D721Med (cell line): ENCODE measurements at places on chromosomes 4 and X.

DNA sequence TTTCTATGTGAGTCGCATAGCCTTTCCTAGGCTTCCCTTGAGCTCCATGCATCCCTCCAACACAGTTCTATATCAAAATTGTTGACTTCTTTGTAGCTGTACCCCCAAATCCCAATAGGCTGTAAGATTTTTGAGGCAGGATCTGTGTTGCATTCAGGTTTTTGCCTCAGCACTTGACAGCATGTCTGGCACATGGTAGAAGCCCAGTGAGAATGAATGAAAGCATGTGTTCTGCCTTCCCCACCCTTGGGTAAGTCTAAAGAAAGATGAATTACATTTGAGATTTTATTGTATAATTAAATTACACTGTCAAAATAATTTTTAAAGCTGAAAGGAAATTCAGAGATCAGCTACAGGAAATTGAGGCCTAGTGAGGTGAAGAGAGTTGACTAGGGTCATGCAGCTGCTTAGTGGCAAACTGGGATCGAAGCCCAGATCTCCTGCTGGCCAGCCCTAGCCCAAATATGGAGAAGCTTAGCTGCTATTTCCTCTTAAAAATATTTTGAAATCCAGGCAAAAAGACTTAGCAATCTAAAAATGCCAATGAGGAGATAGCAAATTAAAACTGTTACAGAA is 122.5 kb downstream of the SPATA18 start:
- DNase-seq: no peak

- no peak for DNase-seq
These were observed 20.4 kb downstream of the DOK7 start for GRCh38 chr4:3483471-3483921.

- DNase-seq: no peak
These were observed 75.9 kb downstream of the SLC9A7 start for GRCh38 chrX:46683048-46683447.

DNA sequence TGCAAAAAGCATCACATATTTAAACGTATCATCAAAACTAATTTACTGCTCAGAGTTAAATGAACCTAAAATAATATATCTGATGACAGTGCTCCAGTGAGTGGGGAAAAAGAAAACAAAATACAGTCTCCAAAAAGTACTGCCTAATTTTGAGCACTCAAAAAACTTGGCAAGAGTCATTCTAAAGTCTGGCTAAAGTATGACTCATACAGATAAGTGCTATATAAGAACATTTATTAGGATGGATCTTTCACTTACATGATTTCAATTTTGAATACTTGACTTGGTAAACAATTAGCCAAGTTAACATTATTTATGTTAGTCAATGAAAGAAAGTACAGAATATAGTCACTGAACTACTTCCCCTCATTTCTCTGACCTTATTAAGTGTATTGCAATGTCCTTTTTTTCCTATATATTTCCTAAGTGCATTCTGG is 27.2 kb downstream of the FBXO8 start:
- DNase-seq: no peak

- DNase-seq: no peak
These were observed 459.9 kb upstream of the AMOT start for GRCh38 chrX:113300580-113300979.

GRCh38 chr4:149521611-149522425 is 293.8 kb downstream of the IQCM start:
- DNase-seq: no peak

- DNase-seq: no peak
These were observed 130.7 kb downstream of the TSPAN5 start for GRCh38 chr4:98527534-98528269.

- DNase-seq: no peak
These were observed 29.9 kb upstream of the CLCN4 start for GRCh38 chrX:10126834-10127233.

DNA sequence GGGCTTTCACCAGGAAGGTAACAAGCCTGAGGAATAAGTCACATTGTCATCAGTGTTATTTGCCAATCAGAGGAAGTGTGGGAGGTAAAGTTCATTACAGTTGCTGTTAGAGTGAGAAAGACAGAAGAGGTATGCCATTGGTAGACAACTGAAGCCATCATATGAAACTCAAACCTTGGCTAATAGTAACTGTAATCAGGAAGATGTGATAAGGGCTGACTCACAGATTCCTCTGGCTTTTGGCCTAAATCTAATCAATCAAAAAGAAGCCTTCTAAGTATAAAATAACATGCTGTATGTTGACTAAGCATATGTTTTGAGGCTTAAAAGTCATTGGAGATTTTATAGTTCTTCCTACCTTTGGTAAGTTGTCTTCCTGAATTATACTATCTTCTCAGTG is 242.8 kb downstream of the PCDH7 start:
- DNase-seq: no peak

- no peak for DNase-seq
These were observed 36.0 kb downstream of the BST1 start for GRCh38 chr4:15738877-15739276.

- DNase-seq: no peak
These were observed 47.7 kb upstream of the MAN2B2 start for GRCh38 chr4:6527259-6527658.

GRCh38 chr4:152886201-152886600 is 49.9 kb upstream of the FHDC1 start:
- no peak for DNase-seq

- DNase-seq: no peak
These were observed 159.4 kb downstream of the TRAM1L1 start for GRCh38 chr4:116925900-116926457.

DNA sequence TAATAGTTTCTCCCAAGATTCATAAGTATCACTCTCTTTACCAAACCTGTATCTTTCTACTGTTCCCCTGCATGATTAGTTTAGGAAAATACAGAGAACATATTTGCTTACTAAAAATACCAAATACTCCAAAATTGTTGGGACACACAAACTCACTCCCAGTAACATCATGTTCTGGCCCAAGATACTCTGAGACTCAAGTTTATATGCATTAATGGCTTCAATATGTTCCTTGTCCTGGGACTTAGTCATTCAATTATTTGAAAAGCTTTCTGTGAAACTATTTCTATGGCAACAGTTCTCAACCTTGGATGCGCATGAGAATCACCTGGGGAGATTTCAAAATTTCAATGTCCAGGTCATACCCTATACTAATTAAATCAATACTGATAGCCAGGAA is 138.9 kb upstream of the PTCHD1 start:
- DNase-seq: no peak

DNA sequence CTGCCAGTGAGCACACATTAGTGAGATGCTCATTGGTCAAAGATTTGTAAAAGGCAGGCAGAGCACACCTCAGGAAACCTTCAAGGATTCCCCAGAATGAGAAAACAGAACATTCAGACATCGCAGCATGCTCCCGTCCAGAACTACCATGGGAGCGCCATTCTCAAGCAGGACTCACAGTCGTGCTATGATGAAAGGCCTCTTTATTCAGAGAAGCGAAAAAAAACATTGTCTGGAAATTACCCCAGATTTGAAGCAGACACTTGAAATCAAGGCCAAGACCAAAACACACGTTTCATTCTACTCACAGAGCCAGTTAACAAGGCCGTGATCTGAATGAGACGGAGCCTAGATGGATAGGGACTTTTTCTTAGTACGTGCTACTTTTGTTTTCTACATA is 961.8 kb upstream of the TENM3 start:
- DNase-seq: no peak

DNA sequence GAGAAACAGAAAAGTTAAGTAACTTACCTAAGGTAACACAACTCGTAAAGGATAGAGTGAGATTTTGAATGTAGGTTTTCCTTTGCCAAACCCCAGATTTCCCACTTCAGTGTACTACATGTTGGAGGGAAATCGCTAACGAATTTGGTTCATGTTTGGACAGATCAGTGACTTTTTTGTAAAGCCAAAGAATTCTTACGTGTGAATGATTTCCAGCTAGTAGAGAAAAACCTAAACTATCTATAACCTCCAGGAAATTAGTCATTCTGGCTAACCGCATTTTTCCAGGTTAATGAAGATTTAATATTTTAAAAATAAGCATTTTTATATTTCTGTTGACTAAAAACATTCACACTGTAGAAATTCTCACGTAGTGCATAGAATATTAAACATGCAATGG is 7.2 kb downstream of the TENM3 start:
- DNase-seq: no peak

GRCh38 chr4:105248613-105249012 is 101.9 kb downstream of the TET2 start:
- DNase-seq: no peak

- DNase-seq: no peak
These were observed 64.2 kb downstream of the PPP2R2C start for GRCh38 chr4:6408263-6408662.

DNA sequence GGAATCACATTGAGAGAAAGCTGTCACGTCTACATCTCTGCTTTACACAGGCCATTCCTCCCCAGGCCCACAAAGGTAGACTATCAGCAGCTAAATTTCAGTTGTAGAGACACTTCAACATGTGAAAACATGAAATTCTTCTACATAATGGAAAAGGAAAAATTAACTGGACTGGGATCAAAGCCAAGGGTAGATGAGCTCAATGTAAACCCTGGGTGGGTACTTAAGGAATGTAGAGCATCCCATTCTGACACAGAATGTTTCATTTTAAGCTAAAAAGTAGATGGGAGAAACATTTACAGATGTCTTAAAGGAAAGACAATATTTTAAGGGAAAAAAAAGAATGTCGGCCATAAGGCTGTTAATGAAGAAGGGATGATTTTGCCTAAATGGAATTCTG is 51.3 kb upstream of the NPNT start:
- no peak for DNase-seq

DNA sequence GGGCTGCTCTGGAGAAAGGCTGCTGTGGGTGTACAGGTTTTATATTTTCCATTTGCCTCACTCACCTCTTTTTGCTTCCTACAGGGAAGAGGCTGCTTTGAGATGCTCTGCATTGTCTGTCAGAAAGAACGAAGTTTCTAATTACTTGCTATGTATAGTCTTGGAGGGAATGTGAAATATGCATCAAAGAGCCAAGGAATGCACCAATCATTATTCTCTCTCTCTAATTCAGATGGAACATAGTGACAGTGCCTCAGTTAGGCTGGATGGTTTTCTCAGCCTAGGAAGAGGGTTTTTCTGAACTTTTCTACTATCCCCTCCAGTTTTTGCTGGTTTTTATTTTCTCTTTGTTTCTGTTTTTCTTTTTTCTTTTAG is 106.8 kb upstream of the SLC4A4 start:
- no peak for DNase-seq
